ENCODE measurements at places on chromosomes 16 and 17.

DNA sequence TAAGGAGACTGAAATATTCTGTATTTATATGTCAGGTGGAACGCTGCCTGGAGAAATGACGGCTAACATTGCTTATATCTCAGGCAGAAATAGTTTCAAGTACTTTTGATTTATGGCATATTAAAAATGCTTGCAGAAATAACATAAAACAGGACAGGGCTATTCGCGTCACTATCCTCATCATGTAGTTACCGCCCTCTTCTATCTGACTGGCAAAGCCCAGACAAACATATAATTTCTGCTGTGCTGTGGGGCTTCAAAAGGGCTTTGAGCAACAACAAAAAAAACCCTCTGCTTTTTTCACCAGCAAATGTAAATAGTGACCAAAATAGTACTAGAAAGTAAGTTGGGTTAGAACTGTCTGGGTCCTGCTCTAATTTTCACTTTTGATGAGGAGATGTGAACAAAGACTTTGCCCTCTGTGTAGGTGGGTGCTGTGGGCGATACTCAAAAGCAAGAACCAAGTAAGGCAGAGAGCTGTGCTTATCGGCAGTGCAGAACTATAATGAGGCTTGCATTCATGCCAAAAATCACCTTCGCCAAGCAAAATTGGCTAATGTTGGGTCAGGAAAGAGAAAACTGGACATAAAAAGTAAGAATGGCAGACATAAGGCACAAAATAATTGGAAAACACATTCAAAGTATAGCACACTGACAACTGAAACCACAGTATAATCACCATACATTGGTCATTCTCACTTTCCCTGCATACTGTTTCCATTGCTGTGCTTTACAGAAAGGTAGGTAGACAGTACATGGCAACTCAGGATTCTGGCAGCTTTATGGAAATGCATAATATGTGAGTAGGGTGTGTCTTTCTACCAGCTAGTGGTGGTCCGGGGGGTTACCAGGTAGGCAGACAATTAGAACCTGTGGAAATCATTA is 151.2 kb upstream of the AXIN2 start:
- no peak for DNase-seq

DNA sequence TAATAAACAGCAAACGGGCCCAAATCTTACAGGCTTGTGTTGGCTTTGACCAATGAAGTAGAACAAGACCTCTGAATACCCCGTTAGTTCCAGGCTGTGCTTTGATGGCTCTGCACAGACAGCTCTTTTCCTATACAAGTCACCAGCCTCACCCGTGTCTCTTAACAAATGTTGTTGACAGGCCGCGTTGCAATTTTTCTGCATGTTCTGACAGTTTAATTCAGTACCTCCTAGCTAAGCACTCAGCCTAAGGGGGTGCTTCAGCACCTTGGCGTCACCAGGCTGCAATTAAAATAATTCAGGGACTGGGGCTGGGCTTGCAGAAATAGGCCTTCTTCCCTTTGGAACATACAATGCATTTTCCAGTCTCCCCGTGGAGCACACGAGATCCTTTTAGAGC is 500.1 kb downstream of the MAF start:
- DNase-seq: no peak

- no peak for DNase-seq
These were observed 50.8 kb downstream of the TBC1D26 start for GRCh38 chr17:15782866-15783265.

GRCh38 chr16:3190949-3191353 is 2.9 kb downstream of the OR1F1 start:
- no peak for DNase-seq

DNA sequence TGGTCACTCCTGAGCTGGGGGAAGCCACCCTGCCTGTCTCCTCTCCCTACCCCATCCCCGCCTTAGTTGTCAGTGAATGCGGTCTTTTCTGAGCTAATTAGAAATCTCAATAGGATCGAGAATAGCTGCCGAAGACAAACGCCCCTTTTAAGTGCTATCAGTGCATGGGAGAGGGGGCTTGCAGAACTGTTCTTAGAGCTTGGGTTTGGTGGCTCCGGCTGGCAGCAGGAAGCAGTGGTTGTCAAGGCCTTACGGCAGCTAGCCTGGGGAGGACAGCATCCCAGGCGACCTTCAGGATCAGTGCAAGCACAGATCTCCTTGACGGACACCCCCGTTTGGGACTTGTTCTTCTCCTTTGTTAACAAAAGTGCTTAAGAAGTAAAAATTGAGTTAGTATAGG is 195.1 kb downstream of the CCDC182 start:
- DNase-seq: no peak

DNA sequence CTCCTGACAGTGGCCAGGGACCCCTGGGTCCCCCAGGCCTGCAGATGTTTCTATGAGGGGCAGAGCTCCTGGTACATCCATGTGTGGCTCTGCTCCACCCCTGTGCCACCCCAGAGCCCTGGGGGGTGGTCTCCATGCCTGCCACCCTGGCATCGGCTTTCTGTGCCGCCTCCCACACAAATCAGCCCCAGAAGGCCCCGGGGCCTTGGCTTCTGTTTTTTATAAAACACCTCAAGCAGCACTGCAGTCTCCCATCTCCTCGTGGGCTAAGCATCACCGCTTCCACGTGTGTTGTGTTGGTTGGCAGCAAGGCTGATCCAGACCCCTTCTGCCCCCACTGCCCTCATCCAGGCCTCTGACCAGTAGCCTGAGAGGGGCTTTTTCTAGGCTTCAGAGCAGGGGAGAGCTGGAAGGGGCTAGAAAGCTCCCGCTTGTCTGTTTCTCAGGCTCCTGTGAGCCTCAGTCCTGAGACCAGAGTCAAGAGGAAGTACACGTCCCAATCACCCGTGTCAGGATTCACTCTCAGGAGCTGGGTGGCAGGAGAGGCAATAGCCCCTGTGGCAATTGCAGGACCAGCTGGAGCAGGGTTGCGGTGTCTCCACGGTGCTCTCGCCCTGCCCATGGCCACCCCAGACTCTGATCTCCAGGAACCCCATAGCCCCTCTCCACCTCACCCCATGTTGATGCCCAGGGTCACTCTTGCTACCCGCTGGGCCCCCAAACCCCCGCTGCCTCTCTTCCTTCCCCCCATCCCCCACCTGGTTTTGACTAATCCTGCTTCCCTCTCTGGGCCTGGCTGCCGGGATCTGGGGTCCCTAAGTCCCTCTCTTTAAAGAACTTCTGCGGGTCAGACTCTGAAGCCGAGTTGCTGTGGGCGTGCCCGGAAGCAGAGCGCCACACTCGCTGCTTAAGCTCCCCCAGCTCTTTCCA is 25.1 kb downstream of the C1QTNF1 start:
- DNase-seq: no peak

- no peak for DNase-seq
These were observed 6.7 kb upstream of the C16orf95 start for GRCh38 chr16:87323727-87324410.

- peak; percentile 29 for DNase-seq
These were observed 10.6 kb upstream of the MEFV start for GRCh38 chr16:3266873-3267537.

- peak; percentile 56 for DNase-seq
These were observed 18.3 kb upstream of the CCL5 start for GRCh38 chr17:35898283-35899070.

DNA sequence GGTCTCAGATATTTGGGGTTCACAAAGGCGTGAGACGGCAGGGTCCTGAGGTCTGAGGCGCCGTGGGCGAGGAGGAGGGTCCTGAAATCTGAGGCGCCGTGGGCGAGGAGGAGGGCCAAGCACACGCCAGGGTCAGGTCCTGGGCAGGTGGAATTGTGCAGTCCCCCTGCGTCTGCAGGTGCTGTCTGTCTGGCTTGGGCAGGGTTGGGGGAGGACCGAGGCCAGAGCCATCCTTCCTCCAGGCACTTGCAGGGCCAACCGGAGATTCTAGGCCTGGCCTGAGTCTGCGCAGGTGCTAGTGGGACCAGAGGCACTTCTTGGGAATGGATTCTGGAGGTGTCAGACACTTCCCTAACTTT is 2.4 kb upstream of the APRT start:
- no peak for DNase-seq

GRCh38 chr17:61218438-61218837 is 181.2 kb upstream of the TBX2 start:
- no peak for DNase-seq

- no peak for DNase-seq
These were observed 21.9 kb downstream of the ATP2C2 start for GRCh38 chr16:84390131-84390785.

DNA sequence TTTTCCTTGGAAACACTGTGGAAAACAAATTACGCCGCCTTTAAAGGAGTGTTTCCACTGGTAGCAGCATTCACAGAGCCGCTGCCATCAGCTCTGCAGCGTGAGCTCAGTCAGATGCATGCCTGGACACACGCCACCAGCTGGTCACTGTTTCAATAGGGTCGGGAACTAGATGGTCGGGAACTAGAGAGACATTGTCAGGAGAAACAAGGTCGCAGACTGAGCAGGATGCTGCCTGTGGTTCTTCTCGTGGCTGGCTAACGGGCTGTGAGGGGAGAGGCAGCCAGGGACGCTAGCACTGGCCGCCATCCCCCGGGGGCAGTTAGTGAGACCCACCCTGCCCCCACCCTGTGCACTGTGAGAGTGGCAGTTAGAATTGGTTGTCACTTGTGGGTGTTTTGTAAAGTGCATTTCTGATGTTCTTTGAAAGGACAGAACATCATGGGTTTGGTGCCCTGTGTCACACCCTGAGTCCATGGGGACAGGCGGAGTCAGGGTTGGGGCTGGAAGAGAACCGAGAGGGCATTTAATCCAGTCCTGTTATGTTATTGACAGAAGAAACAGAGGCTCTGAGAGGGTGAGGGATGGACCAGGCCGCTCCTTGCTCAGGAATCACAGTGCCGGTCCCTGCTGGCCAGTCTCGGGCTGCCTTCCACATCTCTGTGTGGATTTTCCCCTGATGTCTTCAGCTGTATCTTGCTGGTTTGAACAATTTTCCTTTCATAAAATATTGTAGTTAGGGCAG is 86.3 kb downstream of the SPECC1 start:
- DNase-seq: no peak

- DNase-seq: no peak
These were observed 294.5 kb downstream of the SNX29 start for GRCh38 chr16:12271006-12271405.

DNA sequence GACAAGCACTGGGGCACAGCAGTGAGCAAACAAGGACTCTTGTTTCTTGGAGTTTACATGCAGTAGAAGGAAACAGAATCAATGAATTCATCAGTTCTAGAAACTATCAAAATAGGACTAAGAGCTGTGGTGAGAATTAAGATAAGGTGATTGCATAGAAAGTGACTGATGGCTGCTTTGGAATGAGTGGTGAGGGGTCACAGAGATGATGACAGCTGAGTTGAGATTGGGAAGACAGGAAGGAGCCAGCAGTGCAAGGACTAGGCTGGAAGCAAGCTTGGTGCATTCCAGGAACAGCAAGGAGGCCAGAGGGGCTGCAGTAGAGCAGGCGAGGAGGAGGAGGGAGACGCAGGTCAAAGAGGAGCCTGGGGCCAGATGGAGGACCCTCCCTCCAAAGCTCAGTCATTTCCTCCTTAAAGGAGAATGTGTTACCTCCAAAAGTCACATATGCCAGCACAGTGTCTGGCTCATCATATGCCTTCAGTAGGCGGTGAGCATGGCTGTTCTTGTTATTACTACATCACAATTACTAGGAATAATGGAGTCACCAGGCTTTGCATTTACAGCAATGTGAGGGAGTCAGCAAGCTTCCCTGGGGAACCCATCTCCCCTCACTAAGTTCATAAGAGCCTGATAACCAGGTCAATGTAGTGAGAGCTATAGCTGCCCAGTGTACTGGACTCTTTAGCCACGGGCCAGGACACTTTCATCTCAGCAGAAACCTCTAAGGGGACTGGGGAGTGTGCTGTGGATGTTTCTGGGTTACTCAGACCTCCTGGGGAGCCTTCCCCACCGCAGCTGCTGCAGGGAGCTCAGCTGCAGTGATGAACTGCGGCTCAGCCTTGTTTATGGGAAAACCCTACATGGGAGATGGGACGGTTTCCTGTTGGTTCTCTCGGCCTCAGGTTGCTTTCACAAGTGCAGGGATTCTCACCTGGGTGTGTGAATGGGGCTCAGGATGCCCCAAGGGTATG is 157.2 kb downstream of the SEC14L1 start:
- DNase-seq: no peak

DNA sequence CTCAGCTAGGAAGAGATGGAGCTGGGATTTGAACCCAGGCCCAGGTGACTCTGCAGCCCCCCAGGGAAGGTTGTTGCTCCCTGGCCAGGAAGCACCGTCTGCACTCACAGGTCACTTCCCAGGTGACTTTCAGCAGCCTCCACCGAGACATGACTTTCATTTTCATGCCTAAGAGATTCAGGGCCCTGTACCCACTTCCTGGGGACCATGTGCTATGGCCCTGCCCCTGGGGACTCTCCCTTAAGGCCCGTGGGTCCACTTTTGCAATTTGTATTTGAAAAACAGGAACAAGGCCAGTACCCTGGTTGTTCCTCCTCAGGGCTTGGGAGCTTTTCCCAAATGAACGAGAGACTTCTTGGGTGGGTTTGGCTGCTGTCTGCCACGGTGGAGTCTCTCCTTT is 191.0 kb downstream of the IRF8 start:
- no peak for DNase-seq

DNA sequence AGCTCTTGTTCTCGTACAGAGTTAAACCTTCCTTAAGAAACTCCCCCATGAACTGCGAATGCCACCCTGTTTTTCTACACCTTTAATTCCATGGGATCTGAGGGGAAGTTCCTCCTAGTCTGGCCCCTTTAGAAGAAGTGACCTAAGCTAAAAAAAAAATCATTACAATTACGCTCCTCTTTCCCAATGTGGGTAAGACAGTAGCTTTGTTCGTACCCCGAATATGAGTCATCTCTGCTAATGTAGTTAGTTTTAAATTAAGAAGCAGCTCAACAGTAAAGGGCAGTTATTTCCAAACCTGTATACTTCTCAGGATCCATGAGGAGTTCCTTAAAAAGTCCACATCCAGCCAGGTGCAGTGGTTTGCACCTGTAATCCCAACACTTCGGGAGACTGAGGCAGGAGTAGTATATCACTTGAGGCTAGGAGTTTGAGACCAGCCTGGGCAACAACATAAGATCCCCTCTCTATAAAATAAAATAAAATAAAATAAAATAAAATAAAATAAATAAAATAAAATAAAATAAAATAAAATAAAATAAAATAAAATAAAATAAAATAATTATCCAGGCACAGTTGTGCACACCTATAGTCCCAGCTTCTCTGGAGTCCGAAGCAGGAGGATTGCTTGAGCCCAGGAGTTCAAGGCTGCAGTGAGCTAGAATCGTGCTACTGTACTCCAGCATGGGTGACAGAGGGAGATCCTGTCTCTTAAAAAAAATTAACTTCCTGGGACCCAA is 26.1 kb downstream of the RCVRN start:
- no peak for DNase-seq
